Pulmonary artery endothelial cell (primary cell): ENCODE measurements at places on chromosomes 6 and 20. TPM values are rescaled to one million over a fixed set of nuclear protein-coding genes. Genes with fewer than 3 reads are reported as not detected.

Gene SAMHD1
- total RNA-seq: 19.9 and 32.0 TPM in 2 replicates

Gene CBLN4
- total RNA-seq: not detected in 2 replicates

DNA sequence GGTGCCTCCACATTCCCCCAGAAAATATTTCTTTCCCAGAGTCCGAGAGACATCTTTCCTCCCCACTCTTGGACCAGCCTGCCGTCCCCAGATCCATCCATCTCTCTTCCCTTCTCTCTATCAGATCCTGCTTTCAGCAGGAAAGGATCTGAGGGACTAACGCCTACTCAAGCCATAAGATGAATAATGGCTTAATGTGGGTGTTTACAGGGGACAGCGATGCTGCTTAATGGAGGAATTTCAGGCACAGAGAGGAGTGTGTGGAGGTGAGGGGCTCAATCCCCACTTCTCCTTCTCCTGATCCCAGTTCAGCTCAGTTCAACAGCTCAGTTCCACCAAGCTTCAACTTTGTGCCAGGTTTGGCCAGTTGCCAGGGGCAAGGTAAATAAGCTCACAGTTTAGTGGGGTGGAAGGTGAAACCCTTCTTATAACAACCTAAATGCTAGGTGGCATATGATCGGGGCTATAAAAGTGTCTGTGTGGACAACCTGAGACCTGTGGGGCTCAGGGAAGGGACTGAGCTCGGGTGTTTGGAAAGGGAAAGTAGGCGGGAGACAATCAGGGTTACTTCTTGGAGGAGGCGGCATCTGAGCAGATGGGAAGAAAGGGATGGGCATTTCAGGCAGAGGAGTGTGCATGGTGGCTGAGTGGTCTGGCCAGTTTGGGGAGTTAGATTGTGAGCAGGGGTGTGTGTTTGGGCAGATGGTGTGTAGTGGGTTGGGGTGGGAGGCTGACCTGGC lies 55.8 kb downstream of the CDH22 start:
- DNase-seq: no peak

Gene MAS1
- total RNA-seq: not detected in 2 replicates

GRCh38 chr20:1868856-1869255 lies 26.4 kb upstream of the SIRPA start:
- no peak for DNase-seq

GRCh38 chr6:100617633-100618350 lies 153.1 kb upstream of the SIM1 start:
- DNase-seq: no peak

Gene LRRN4
- total RNA-seq: not detected in 2 replicates

Gene TCFL5
- 10.6 and 15.6 TPM in 2 replicates for total RNA-seq

Gene ID4
- total RNA-seq: under 0.01 and 0.04 TPM in 2 replicates

Gene HINT3
- 13.7 and 16.5 TPM in 2 replicates for total RNA-seq

- no peak for DNase-seq
Measured at GRCh38 chr20:61349447-61350165, 97.5 kb downstream of the CDH4 start.

Gene PRKN
- 0.39 and 0.59 TPM in 2 replicates for total RNA-seq

GRCh38 chr6:105832313-105832761 lies 253.8 kb upstream of the PRDM1 start:
- DNase-seq: no peak

DNA sequence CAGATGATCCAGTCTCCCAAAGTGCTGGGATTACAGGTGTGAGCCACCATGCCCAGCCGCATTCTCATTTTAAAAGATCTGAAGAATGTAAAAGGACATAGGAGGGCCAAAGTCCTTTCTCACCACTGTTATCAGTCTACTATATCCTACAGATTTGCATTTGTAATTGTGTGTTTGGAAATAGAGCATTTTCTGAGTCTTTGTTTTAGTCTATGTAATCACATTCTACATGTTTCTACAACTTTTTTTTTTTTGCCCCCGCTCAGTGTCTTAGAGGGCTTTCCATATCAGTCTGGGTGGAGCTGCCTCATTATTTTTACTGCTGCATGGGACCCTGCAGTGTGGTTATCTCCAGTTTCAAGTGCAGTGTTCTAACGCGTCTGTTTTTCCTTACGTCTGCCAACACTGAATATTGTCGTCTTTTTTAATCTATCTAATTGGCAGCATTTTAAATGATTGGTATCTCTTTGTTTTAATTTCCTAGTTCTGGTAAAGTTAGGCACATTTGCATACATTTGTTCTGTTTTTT lies 7.8 kb downstream of the CUL9 start:
- no peak for DNase-seq

DNA sequence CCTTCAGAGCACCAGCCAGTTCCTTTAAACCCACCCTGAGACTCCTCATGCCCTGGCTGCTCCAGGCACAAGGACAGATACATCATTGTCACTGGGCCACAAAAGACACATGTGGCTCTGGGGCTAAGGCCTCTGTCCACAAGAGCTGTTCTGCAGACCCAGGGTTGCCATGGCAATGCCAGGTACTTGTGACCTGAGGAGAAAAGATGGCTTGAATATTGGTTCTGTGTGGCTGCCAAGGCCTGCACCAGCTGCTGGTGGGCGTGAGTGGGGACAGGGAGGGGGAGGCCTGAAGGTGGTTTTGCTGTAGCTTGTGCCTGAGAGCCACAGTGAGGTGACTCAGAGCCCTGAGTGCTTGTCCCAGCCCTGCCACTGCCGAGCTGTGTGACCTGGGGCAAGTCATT lies 31.8 kb downstream of the SAYSD1 start:
- no peak for DNase-seq

DNA sequence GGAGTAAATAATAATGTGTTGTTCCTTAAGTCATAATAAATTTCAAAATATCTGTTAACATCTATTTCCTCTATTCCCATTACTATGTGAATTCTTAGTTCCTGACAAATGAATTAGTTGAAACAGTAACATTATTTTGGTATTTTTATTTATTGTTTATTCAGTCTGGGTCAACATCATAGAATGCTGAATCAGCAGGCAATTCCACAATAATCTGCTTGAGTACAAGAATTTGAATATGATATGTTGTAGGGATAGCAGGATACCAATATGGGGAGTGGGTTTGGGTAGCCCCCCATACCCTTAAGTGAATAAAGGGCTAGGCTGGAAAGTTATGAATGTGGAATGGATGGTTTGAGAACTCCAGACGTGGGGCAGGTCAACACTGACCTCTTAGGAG lies 373.2 kb upstream of the CHD6 start:
- no peak for DNase-seq

DNA sequence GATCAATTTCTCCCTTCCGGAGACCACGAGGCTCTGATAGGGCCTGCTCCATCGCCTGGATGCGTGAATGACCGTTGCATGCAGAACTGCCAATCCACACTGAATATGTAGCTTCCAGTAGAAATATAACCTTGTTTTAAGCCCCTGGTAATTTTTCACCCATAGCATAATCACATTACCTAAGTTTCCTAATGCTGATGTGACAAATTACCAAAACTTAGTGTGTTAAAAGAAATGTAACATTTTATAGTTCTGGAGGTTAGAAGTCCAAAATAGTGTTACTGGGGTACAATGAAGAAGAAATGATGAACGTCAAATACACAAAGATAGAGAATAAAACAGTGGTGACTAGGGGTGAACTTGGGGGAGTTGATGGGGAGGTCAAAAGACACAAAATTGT lies 22.0 kb upstream of the SIRPD start:
- no peak for DNase-seq

DNA sequence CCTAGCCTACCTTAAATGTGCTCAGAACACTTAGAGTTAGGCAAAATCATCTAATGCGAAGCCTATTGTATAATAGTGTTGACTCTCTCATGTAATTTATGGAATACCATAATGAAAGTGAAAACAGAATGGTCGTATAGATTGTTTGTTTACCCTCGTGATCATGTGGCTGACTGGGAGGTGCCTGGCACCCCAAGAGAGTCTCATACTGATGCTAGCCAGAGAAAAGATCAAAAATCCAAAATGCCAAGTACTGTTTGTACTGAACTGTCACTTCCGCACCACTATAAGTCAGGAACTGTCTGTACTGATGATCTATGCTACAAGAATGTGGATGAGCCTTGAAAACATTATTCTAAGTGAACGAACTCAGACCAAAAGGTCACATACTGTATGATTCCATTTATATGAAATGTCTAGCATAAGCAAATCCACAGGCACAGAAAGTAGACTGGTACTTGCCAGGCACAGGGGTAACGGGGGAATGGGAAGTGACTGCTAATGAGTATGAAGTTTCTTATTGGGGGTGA lies 22.4 kb downstream of the ZMYND8 start:
- peak; percentile 95 for DNase-seq

DNA sequence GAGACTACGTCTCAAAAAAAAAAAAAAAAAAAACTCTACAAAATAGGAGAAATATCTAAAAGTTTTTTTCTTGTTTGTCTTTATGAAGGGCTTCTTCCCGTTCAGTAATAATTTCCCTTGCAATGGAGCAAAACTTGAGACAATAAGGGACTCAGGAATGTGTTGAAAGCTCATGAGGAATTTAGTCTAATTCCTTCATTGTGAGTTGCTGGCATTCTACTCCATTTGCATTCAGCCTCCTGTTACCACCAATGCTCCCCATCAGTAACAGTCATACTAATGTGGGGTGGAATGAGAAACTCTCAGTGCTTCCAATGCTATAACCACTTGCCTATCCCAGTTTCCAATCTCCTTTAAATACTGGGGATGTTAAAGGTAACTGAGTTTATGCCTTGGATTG lies 576.7 kb upstream of the AGPAT4 start:
- no peak for DNase-seq

Gene SDCBP2
- total RNA-seq: 3.0 and 7.0 TPM in 2 replicates

- DNase-seq: no peak
Measured at GRCh38 chr6:107633680-107634323, 143.9 kb downstream of the SOBP start.

GRCh38 chr6:36327226-36327918 lies 9.3 kb downstream of the BNIP5 start:
- no peak for DNase-seq

- no peak for DNase-seq
Measured at GRCh38 chr20:54606380-54606779, 131.0 kb downstream of the DOK5 start.

- DNase-seq: no peak
Measured at GRCh38 chr6:131146865-131147264, 11.6 kb downstream of the AKAP7 start.

Gene MEI4
- not detected in 2 replicates for total RNA-seq

DNA sequence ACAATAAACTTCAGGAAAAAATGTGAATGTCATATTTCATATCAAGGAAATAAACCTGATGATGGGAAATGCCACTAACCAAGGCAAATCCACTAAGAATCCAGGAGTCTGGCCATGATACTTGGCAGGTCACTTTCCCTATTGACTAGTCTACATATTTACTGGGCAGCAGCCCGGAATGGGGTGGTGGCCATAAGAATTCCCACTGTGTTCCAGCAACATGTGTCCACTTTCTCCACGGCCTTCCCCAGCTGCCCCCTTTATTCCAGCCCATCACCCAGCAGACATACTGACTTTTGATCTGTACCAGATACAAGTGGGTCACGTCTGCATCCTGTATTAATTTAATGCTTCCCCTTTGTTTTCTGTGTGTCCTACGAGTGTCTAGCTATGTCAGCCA lies 234.5 kb upstream of the PRDM1 start:
- DNase-seq: no peak

Gene MATN4
- total RNA-seq: not detected in 2 replicates

Gene HSPA1L
- total RNA-seq: 0.53 and 1.9 TPM in 2 replicates

Gene KCNB1
- total RNA-seq: under 0.01 TPM in 1 of 2 replicates, not detected in the other

Gene VAPB
- 12.3 and 13.5 TPM in 2 replicates for total RNA-seq

DNA sequence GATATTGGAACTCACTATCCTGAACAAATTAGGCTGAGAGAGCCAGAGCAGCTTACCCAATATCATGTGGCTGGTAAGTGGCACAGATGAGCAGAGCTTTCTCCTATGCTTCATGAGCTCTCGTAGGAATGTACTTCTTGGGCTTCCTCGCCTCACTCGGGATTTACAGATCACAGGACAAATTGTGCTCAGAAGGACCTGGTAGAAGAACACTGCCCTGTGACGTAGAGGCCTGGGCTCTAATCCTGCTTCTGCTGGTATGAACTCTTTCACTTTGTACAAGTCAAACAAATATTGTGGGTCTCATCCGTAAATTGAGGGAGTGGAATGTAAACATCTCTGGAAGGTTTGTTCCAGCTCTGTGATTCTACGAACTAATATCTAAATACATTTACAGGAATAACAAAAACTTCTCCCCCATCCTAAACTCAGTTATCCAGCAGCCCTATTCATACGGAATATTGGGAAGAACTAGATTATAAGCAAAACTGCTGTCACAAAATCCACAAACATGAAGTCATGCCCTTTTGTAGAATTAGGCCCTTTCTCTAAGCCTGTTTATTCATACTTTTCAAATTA lies 187.6 kb downstream of the CLIC5 start:
- DNase-seq: no peak

DNA sequence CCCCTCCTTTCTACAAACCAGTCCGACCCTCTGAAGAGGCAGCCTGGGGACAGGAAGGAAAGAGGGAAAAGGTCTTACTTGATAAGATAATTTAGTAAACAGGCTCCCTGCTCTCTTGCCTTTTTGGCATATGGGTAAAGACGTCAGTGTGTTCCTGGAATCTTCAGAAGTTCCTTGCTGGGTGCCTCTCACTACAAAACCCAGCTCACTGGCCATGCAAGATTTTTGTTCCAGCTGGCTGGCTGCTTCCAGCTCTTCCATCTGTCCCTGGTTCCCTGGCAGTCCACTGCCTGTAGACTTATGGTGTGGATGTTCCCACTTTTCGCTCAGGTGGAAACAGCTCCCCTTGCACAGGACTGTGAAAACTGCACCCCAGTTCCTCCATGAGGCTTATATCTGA lies 57.4 kb downstream of the MOCS1 start:
- no peak for DNase-seq

Gene TMEM200A
- under 0.01 TPM in 1 of 2 replicates, not detected in the other for total RNA-seq

GRCh38 chr20:39986173-39986904 lies 702.7 kb downstream of the MAFB start:
- DNase-seq: no peak

- no peak for DNase-seq
Measured at GRCh38 chr6:154885214-154885613, 109.9 kb upstream of the TIAM2 start.

DNA sequence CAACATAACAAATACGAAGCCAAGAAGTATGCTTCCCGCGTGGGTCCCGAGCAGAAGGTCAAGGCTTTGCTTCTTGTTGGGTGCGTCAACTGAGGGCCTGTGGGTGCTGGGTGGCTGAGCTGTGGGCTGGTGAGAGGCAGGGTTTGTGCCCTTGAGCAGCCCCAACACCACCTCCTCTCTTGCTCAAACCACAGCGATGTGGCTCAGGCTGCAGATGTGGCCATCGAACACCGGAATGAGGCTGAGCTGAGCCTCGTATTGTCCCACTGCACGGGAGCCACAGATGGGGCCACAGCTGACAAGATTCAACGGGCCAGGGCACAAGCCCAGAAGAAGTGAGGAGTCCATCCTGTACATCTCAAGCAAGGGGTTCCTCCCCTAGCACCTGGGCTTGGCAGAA lies 7.0 kb upstream of the PTPRA start:
- DNase-seq: no peak

DNA sequence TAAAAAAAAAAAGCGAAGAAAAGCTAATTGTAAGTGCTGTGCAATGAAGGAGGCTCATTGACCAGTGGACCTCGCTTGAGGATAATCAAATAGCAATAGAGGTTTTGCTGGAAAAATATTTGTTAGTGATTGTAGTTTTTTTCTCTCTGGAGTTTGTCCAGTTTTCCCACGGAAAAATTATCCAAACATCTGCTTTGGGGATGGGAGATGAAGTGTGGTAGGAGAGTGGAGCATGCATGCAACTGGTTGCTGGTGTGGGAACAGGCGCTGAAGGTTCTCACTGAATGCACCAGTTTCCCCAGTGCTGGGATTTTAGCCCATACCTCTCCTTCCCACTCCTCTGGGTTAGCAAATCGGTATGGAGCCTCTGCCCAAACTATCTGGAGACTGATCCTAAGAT lies 281.7 kb upstream of the TAB2 start:
- no peak for DNase-seq

GRCh38 chr6:121216928-121217327 lies 117.4 kb downstream of the TBC1D32 start:
- DNase-seq: no peak
